Right forelimb (tissue), 1 donor: ENCODE measurements at places on chromosomes 1 and 21.

- no peak for DNase-seq
Observed at GRCh38 chr1:26010825-26011224, 10.8 kb upstream of the EXTL1 start.

GRCh38 chr21:28142697-28143096 is 850.0 kb downstream of the LTN1 start:
- no peak for DNase-seq

GRCh38 chr1:54944610-54945392 is 35.6 kb upstream of the TMEM61 start:
- DNase-seq: peak; percentile 61

DNA sequence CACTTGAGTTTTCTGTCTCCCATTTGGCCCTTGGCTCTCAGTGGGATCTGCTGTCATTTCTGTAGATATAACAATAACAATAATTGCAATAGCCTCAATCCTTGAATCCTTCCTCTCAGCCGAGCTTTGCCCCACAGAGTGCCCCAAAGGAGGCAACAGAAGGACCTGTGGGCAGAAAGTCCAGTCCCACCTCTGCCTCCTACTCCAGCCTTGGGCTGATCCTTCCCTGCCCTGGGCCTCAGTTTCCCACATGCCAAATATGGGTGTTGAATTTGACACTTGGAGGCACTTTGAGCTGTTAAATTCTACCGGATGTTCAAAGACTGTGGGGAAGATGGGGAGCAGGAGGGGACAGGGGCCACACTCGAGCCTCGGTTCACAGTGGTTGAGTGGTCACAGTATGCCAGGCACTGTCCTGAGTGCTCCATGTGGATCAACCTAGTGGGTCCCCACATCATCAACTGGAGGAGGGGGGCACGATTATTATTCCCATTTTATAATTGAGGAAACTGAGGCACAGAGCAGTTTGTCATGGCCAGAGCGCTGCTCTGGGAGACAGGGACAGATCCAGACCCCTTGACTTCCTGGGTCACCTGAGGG is 307.1 kb downstream of the MATN1 start:
- DNase-seq: no peak

- DNase-seq: no peak
Observed at GRCh38 chr1:9659328-9659727, 7.8 kb downstream of the PIK3CD start.

GRCh38 chr1:5769146-5769545 is 223.1 kb downstream of the NPHP4 start:
- DNase-seq: no peak

DNA sequence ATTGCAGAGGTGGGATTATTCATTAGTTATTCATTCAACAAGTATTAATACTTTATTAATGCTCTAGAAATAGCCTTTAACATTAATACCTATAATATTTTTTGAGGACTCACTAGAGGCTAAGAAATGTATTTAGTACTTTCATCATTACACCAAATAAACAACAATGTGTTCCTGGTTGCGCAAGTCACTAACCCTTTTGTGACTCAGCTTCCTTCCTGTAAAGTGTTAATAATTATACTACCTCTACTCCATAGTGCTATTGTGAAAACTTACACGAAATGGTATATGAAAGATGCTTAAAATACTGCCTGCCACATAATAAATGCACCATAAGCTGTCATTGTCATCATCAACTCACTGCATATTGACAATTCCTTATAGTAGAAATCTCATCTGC is 431.0 kb downstream of the DPYD start:
- DNase-seq: no peak

DNA sequence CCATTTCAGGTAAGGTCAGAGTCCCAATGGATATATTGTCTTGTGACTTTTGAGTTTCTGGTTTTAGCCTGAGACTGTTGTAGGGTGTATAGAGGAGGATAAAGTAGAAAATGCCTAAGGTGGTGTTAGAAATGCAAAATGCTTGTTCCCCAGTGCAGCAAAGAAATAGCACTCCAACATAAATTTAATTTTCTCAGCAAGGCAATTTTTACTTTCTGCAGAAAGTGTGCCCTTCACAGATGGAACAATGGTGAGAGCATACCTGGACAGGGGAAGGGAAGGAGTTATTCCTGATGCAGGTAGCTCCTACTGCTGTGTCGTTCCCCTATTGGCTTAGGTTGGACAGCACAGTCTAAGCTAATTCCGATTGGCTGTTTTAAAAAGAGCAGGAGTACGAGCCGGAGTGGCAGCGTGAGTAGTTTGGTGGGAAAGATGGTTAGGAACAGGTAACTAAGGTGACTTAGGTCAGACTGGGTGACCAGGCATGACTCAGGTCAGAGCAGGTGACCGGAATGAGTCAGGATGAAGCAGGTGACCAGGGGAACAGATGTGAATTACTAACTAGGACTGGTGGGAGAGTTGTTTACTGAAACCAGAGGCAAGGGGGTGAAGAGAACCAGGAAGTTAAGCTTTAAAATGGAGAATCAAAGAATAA is 21.5 kb downstream of the SPATA45 start:
- DNase-seq: no peak

- no peak for DNase-seq
Observed at GRCh38 chr1:169849346-169850022, 44.2 kb downstream of the SCYL3 start.

GRCh38 chr1:119226321-119226720 is 85.9 kb upstream of the WARS2 start:
- DNase-seq: no peak

- no peak for DNase-seq
Observed at GRCh38 chr1:51175278-51175677, 60.8 kb upstream of the RNF11 start.
